ENCODE measurements at places on chromosomes 7 and 10.

GRCh38 chr10:102511583-102512274, 8.0 kb downstream of the SUFU start:
- DNase-seq: no peak

DNA sequence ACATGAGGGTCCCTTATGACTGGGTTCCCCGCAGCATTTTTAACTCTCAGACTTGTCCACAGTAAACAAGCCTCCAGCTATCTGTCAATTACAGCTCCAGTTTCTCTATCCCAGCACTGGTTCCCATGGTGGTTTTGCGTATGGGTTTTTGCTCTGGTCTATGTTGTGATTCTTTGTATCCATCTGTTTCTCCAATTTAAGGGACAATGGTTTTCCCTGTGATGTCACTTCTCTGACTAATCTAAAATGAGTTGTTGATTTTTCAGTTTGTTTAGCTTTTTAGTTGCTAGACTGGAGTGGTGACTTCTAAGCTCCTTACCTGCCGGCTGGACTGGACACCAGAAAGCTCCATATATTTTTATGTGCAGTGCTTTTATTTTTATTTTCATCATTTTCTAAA, 303.7 kb downstream of the INHBA start:
- DNase-seq: no peak

GRCh38 chr10:361203-362081, 226.2 kb downstream of the ZMYND11 start:
- DNase-seq: no peak

DNA sequence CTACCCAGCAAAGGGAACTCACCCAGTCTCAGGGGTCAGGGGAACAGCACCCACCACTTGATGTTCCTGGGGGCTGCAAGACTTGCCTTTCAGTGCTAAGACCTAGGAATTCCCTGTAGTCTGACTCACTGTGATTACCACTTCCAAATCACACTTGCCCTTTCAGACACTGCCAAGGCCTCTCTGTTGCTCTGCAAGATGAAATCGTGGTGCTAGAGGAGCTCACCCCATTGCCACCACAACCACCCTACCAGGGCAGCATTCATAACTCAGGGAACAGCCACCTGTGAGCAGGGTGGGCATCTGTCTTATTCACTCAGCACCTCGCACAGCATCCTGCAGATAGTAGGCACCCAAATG, 36.5 kb downstream of the XPNPEP1 start:
- DNase-seq: no peak

DNA sequence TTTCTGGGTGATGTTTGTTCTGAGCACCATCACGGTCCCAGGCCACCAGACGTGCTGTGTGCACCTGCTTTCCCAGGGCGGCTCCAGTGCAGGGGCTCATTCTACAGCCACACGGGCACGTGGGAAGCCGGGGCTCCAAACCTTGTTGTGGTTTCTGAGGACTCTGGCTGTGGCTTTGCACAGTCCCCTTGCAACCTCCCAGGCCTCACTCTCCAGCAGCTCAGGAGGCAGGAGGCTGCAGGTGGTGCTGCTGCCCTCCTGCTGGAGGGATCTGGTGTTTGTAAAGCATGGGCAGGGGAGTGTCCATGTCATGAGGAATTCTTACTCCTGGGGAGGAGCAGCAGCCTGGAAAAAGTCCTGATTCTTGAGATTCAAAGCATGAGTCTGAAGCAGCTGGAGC, 54.3 kb downstream of the INSYN2A start:
- no peak for DNase-seq

GRCh38 chr10:101066146-101066895, 4.5 kb downstream of the KAZALD1 start:
- DNase-seq: peak; percentile 36

GRCh38 chr7:130309986-130310385, 17.0 kb downstream of the CPA4 start:
- DNase-seq: no peak

DNA sequence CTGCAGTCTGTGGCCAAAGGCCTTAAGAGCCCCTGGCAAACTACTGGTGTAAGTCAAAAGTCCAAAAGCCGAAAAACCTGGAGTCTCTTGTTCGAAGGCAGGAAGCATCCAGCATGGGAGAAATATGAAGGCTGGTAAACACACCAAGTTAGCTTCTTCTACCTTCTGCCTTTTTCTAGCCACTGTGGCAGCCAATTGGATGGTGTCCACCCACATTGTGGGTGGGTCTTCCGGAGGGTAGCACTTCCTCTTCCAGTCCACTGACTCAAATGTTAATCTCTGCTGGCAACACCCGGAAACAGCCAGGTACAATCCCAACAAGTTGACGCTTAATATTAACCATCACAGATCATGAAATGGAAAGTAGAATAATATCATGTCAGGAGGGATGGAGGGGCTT, 827.6 kb downstream of the SORCS1 start:
- DNase-seq: no peak

DNA sequence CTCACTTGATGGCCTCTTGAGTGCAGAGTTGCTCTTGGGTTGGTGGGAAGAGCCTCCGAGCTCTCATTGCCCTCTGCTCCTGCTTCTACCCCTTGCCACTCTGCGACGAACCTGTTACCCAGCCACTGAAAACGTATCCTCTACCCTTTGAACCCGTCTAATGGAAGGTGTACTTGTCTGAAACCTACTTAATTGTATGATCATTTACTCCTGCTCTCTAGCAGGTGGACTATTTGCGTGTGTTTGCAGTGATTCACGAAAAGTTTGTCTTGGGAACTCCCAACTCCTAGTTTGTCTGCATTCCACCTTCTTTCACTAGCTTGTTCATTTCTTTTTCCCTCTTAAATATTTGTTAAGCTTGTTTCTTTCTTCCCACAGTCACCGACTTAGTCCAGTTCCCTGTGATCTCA, 503 bp downstream of the CROT start:
- DNase-seq: no peak
